Fibroblast of upper back skin (primary cell): ENCODE measurements at places on chromosomes 16 and 17.

DNA sequence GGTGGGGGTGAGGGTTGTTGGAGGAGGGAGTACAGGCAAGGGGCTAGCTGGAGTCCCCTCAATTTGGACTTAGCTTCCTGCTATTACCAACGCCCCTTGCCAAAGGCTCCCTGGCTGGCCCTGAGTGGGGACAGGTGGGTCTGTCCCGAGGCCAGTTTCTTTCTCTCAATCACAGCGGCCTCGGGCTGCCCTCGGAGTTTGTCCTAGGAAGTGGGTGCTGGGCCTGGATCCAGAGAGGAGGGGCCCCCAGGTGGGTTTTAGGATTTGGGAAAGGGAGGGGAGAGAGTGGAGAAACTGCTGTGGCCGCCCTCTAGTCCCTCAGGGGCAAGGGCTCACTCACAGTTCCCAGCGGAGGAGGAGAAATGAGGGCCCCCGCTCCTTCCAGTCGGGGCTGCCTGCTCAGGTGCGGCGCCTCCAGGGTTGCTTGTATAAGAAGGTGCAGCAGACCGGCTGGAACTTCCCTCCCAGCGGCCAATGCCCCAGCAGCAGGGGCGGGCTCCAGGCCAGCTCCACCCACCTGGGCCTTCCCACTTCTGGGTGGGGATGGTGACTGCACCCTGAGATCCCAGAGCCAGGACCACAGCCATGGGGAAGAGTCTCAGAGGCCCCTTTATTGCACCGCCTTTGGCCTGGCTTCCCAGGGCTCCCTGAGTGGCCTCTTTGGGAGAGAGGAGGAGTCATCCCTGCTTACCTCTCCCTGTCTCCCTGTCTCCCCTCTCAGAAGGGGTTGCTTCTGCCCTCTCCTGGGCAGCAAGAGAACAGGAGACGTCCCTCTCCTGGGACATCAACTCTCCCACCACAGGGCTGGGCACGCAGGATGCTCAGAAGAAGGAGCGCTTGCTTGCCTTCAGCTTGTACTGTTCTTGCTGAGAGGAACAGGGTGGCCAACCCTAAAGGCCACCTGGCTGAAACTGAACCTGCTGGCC is 112.0 kb upstream of the SMURF2 start:
- DNase-seq: peak; percentile 72

GRCh38 chr17:58918884-58919283 is 163.2 kb downstream of the PPM1E start:
- DNase-seq: no peak

GRCh38 chr17:59401725-59402124 is 70.3 kb downstream of the YPEL2 start:
- DNase-seq: no peak

DNA sequence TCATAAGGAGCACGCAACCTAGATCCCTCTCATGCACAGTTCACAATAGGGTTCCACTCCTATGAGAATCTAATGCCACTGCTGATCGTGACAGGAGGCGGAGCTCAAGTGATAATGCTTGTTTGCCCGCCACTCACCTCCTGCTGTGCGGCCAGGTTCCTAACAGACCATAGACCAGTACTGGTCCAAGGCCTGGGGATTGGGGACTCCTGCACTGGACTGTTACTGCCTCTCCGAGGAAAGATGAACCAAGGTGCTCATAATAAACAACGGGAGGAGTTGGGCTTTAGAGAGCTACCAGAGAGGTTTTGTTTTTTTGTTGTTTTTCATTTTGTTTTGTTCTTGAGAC is 58.2 kb downstream of the TK2 start:
- DNase-seq: no peak

GRCh38 chr16:13158427-13158826 is 257.0 kb downstream of the SHISA9 start:
- DNase-seq: no peak

- peak; percentile 33 for DNase-seq
Observed at GRCh38 chr17:82051776-82052637, at the start of the genes GPS1 and RFNG. TSS of gene GPS1 (plus strand) at chr17:82051898. CDS start at chr17:82051932, 34 bp downstream. TSS of gene RFNG (minus strand) at chr17:82051811. CDS start at chr17:82051766, 45 bp downstream.

DNA sequence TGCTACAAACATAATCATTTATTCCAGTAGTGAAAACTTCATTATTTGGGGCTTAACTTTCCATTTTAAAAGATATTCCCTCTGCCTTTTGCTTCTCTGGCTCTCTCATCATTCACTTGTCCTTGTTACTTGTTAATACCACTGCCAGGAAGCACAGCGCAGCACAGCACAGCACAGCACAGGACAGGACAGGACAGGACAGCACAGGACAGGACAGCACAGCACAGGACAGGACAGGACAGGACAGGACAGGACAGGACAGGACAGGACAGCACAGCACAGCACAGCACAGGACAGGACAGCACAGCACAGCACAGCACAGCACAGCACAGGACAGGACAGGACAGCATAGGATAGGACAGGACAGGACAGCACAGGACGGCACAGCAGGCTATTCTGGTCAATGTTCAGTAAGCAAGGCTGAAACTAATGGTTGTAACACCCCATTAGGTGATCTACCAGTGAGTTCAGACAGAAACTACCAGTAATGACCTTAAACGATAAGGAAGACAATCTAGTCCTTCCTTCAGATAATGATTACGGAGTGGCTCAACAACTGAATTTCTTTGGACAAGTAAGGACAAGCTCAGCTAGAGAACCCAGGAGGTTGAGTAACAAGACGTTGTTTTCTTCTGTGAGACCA is 31.9 kb downstream of the COG1 start:
- DNase-seq: no peak

DNA sequence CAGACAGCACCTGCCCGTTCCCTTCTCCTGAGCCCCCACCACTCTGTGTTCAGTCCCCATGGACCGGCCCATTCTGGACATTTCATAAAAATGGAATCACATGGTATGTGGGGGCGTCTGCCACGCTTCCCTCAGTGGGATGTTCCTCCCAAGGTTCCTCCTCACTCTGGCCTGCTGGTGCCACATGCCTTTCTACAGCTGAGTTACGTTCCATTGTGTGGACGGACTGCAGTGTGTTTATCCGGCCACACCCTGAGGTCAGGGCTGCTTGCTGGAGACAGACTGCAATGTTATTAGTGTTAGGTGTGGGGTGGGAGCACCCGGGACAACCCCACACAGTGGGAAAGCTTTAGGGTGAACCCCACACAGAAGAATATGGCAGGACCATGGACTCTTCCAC is 5.9 kb upstream of the AATK start:
- DNase-seq: no peak

GRCh38 chr16:750485-750884 is 9.7 kb upstream of the CIAO3 start:
- DNase-seq: no peak

DNA sequence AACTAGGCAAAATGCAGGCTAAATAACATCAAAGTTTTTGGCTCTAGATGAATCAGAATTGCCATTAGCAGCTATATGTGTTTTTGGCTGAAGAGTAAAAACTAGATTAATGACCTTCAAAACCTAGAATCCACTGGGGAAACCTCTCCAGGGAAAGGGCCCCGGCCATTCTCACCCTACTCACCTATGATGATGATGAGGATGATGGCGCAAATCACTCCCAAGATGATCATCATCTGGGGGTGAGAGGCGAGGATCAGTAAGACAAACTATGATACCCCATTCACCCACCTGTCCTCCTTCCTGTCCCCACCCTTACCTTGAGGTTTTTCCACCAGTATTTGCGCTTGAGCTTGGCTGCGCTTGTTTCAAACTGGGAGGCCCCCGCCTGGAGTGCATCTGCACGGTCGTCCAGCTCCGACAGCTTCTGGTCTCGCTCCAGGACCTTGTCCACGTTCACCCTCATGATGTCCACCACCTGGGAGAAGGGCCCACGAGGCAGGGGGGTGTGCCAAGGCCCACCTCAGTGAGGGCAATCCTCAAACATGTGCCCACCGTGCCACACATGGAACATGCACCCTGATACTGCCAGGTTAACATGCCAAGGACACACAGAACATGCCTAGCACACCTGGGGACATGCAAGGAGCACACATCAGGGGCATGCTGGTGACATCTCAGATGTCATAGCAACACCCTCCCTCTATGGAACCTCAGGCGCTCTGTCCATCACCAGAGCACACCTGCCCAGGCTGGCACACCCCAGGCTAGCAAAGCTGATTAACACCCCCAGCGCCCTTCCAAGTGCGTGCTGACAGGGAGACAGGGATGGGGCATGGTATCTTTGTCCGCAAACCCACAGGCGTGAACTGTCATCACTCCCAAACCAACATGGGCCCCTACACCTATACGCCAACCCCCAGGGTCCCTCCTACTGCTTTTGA is 1.2 kb downstream of the VAMP2 start:
- DNase-seq: no peak

- peak; percentile 29 for DNase-seq
Observed at GRCh38 chr17:4236456-4236855, 27.3 kb downstream of the ANKFY1 start.

DNA sequence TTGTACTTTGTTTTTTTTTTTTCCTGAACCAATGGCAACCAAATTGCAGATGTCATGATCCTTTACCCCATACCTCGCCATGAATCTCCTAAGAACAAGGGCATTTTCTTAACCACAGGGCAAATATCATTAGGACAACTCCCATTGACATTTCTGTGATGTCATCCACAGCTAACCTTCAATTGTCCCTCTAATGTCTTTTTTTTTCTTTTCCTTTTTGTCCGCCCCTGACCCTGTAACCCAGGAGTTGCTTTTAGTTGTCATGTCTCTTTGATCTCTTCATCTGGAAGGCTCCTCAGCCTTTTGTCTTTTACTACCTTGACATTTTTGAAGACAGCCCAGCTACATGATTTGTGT is 410 bp upstream of the NAGPA start:
- no peak for DNase-seq

- DNase-seq: no peak
Observed at GRCh38 chr17:68853036-68853435, 102.2 kb downstream of the ABCA8 start.

DNA sequence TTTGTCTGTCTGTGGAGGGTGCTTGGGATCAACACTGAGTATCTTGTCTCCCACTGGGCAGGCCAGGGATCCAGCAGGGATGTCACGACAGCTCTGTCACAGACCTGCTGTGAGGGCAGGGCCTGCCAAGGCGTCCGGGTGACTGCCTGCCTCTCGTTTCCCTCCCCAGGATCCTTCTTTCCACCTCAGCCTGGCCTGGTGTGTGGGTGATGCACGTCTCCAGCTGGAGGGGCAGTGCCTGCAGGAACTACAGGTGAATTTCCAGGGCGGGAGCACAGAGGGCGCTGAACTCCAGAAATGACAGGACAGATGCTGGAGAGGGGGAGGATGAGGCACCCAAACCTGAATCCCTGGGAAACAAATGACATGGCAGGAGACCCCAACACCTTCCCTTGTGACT is 6.8 kb upstream of the MMP15 start:
- DNase-seq: no peak

GRCh38 chr17:38508954-38509771 is 80.9 kb downstream of the ARHGAP23 start:
- DNase-seq: peak; percentile 93

DNA sequence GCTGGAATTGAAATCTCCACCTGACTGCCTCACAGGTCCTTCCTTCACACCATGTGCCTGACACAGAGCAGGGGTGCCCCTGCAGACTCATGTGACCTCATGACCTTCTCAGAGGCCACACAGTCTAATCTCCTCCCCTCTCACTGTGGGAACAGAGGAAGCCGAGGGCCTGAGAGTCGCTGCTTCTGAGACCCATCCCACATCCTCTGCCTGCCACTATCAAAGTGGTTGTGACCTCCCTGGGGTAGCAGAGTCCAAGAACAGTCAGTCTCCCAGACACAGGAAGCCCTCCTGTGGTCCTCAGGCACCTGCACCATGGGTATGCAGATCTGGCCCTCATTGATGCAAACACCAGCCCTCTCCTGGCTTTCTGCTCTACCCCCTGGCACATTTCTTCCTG is 78.5 kb downstream of the RAB11FIP4 start:
- no peak for DNase-seq

DNA sequence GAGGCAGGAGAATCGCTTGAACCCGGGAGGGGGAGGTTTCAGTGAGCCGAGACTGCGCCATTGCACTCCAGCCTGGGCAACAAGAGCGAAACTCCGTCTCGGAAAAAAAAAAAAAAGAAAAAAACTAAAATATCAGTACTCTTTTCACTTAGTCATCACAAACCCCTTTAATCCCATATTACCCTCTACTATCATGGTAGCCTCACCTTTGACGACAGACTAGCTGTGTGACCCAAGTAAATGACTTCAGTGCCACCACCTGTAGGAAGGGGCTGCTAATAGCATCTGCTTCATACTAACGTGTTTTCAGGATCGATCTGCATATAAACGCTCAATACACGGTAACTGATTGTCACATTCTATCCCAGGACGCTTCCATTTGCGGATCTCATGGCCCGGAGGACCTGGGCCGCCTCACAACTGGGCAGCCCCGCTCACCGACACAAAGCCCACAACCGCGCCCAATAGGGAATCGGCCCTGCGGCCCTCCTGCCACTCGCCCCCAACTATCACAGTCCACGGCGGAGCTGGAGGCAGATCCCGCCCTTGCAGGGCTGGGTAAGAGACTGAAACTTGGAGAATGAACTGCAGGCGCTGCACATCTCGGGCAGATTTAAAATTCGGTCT is 1.1 kb upstream of the ZNF263 start:
- peak; percentile 66 for DNase-seq

GRCh38 chr17:77948690-77949114 is 9.8 kb upstream of the TNRC6C start:
- DNase-seq: peak; percentile 36

- DNase-seq: no peak
Observed at GRCh38 chr17:81655378-81656117, 794 bp downstream of the PDE6G start.

DNA sequence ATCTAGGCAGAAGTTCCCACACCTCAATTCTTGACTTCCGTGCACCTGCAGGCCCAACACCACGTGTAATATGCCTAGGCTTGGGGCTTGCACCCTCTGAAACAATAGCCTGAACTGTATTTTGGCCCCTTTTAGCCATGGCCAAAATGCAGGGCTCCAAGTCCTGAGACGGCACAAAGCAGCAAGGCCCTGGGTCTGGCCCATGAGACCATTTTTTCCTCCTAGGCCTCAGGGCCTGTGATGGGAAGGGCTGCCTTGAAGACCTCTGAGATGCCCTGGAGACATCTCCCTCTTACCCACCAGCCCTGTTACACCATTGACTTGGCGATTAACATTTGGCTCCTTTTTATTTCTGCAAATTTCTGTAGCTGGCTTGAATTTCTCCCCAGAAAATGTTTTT is 238.6 kb downstream of the CDH13 start:
- no peak for DNase-seq

DNA sequence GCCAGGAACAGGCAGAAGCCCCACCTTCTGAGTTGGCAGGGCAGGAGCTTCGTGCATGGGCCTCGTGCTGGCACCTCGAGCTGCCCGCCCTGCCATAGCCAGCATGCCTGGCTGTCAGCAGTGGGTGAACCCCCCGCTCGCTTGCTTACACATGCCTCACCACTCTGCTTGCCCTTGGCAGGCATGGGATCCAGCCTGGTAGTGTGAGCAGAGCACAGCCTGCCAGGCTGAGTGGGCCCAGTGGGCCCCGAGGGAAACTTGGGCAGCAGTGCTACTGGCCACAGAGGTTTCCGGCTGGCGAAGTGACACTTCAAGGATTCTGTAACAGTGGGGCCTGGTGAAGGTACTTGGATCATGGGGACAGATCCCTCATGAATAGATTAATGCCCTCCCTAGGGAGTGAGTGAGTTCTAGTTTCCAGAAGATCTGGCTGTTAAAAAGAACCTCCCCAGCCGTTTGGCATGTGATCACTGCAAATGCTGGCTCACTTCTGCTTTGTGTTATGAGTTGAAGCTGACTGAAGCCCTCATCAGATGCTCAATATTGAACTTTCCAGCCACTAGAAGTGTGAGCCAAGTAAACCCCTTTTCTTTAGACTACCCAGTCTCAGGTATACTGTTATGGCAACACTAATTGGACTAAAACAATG is 114.7 kb downstream of the BCAS3 start:
- DNase-seq: no peak
